ENCODE measurements at places on chromosomes 1 and 21.

- DNase-seq = no peak
Observed at GRCh38 chr1:182210417-182210816, 148.9 kb upstream of the ZNF648 start.

- no peak for DNase-seq
Observed at GRCh38 chr1:152410028-152410427, 4.0 kb downstream of the CRNN start.

DNA sequence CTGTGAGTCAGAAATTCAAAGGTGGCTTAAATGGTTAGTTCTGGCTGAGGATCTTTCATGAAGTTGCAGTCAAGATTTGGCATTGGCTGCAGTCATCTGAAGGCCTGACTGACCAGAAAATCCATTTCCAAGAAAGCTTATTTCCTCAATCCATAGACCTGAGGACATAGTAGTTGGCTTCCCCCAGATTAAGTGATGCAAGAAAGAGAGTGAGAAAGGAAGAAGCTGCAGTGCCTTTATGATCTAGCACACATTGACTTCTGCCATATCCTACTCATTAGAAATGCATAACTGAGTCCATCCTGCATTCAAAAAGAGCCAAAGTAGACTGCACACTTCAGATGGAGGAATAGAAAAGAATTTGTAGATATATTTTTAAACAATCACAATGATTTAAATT is 222.6 kb downstream of the COL24A1 start:
- no peak for DNase-seq

DNA sequence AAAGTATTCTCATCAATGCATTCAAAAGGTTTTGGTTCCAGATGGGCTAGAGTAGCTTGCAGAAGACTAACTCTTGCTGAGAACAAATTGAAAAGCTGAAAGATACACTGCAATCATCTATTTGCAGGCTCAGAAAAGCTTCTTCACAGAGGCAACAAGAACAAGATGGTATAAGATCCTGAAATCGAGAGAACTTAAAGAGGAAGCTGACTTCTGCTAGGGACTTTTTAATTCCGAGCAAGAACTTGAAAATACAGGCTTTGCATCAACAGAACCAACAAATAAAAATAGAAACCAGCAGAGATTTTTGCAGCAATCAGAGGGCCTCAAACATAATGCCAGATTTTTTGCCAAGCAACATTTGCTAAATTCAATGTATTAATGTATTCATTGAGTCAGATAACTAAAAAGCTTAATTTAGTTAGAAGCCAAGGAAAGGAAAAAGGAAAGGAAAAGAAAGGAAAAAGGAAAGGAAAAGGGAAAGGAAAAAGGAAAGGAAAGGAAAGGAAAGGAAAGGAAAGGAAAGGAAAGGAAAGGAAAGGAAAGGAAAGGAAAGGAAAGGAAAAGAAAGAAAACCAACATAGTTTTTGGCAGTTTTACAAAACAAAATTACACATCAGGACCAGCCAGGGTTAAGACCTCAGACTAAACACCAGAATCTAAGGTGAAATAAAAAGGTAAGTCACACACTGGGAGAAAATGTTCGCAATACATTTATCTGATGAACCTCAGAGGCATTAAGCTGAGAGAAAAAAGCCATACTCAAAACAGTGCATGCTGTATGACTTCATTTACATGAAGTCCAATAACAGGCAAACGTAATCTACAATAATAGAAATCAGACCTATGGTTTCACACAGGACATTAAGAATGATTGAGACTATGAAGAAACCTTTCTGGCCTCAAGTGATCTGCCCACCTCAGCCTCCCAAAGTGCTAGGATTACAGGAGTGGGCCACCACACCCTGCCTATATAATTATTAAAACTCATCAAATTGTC is 42.6 kb downstream of the FAF1 start:
- no peak for DNase-seq

DNA sequence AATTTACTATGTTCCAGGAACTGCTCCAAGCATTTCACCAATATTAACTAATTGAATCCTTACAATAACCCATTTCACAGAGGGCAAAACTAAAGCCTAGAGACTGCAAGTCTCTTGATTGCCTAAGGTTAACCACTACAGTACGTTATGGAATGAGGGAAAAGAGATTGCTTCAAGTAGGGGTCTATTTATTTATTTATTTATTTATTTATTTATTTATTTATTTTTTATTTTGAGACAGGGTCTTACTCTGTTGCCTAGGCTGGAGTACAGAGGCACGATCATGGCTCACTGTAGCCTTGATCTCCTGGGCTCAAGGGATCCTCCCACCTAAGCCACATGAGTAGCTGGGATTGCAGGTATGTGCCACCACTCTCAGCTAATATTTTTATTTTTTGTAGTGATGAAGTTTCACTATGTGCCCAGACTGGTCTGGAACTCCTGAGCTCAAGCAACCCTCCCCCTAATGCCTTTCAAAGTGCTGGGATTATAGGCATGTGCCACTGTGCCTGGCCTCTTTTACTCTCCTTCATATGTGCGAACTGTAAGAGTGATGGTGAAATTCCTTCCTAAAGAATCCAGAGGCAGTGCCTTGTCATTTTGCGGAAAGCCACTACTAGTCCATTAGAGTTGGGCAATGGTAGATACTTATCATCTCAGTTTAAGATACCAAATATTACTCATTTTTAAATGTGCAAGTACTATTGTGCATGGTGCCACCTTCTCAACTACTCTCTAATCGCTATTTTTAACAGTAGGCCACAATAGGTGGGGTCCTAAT is 65.7 kb upstream of the CYP2J2 start:
- DNase-seq = no peak

- DNase-seq = no peak
Observed at GRCh38 chr1:50605186-50605875, 182.1 kb upstream of the DMRTA2 start.

- no peak for DNase-seq
Observed at GRCh38 chr1:206886831-206887230, 10.4 kb upstream of the IL24 start.

- no peak for DNase-seq
Observed at GRCh38 chr1:223183268-223183862, 40.3 kb upstream of the TLR5 start.

- no peak for DNase-seq
Observed at GRCh38 chr1:183278739-183279591, 92.9 kb downstream of the LAMC2 start.

DNA sequence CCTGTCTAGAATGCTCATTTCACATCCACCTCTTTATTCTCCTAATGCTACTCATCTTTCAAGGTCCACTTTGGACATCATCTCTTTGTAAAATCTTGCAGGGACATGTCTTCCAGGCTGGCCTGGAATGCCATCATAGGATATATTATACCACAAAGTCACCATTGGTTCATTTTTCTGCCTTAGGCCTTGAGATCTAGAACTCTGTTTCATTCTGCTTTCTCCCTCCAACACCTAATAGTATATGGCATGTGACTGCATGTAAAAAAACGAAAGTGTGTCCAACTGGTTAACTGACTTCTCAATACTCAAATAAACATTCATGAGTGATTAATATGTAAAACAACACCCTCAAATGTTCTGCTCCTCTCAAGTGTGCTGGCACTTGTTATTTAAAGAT is 84.1 kb downstream of the RGS2 start:
- DNase-seq = no peak

- DNase-seq = no peak
Observed at GRCh38 chr21:45588086-45588825, 46.0 kb upstream of the SLC19A1 start.

- DNase-seq = no peak
Observed at GRCh38 chr1:77438236-77438913, 156.6 kb downstream of the AK5 start.

DNA sequence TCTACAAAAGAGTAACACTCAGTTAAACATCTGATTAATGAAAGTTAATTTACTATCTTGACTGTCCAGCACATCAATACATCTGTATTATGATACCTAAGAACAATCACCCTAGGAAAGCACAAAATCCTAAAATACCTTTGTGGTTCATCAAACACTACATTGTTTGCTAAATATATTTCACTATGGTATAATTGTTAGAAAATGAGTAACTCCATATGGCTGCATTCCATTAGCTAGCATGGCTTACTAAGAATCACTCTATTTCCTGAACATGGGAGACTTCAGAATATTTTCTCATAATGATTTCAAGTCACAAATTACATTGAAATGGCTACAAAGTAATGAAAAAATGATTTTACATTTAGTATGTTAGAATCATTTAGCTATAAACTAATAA is 12.5 kb downstream of the TRMT1L start:
- DNase-seq = no peak

GRCh38 chr1:247266053-247266452 is 10.2 kb downstream of the VN1R5 start:
- no peak for DNase-seq

DNA sequence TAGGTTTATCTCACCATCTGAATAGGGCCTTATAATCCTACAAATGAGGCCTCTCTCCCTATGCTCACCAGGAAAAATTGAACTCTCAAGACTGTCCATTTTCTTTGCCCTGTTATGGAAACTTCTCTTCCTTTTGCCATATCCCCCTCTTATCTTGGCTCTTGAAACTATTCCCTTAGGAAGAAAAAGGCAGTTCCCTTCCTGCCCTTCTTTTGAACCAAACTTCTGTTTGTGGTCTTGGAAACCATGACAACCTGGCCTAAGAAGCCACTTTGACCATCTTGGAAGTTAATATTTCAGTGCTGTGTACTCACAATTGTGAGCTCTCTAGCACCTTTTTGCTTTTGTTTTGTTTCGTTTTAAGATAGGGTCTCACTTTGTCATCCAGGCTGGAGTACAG is 40.0 kb downstream of the ATP2B4 start:
- DNase-seq = no peak

GRCh38 chr1:44029260-44029910 is 1.9 kb downstream of the SLC6A9 start:
- DNase-seq = no peak

DNA sequence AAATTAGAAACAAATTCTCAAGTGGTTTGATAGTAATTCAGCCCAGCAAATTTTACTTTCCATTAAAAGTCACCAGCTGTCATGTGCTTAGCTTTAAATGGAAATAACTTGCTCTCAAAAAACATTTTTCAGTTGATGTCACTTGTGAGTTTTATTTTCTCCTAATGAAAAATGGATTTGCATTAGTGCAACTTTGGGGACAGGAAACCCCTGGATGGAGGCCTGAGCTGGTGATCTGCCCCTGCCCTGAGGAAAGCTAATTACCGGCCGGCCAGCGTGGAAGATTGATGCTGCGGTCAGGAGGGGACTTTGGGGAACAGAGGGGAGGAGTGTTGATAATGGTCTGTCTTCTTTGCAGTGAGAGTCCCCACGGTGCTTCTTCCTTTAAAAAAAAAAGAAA is 66.8 kb upstream of the ANGPTL1 start:
- DNase-seq = no peak

DNA sequence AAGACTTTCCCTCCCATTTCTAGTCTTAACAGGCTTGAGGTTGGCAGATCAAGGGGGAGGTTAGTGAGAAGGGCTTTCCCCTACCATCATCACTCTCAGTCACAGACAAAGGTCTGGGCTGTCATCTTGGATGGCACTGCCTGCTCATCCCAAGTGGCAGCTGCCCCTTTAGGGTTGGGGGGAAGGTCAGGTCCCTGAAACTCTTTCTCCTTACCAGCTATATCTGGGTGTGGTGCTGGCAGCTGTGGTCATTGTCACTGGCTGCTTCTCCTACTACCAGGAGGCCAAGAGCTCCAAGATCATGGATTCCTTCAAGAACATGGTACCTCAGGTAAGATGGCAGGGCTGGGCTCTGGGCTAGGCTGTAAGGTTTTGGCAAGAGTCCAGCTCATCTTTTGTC is 8.2 kb downstream of the ATP1A2 start:
- no peak for DNase-seq

- no peak for DNase-seq
Observed at GRCh38 chr1:33622757-33623156, 150.3 kb downstream of the ZSCAN20 start.

GRCh38 chr1:18819203-18819602 is 40.3 kb downstream of the TAS1R2 start:
- DNase-seq = no peak

DNA sequence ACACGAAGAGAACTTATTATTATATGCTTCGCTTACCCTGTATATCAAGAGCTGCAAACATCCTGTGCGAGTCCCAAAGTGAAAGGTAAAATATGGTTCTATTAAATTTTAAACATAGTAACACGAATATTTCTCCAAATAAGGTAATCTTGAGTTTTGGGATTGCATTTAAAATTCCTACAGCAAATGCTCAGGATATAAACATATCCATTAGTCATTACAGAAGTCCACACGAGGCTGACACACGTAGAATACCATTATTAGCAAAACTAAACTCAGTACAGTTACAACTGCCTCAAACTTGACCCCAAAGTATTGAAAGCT is 282 bp upstream of the LYPLAL1 start:
- no peak for DNase-seq

DNA sequence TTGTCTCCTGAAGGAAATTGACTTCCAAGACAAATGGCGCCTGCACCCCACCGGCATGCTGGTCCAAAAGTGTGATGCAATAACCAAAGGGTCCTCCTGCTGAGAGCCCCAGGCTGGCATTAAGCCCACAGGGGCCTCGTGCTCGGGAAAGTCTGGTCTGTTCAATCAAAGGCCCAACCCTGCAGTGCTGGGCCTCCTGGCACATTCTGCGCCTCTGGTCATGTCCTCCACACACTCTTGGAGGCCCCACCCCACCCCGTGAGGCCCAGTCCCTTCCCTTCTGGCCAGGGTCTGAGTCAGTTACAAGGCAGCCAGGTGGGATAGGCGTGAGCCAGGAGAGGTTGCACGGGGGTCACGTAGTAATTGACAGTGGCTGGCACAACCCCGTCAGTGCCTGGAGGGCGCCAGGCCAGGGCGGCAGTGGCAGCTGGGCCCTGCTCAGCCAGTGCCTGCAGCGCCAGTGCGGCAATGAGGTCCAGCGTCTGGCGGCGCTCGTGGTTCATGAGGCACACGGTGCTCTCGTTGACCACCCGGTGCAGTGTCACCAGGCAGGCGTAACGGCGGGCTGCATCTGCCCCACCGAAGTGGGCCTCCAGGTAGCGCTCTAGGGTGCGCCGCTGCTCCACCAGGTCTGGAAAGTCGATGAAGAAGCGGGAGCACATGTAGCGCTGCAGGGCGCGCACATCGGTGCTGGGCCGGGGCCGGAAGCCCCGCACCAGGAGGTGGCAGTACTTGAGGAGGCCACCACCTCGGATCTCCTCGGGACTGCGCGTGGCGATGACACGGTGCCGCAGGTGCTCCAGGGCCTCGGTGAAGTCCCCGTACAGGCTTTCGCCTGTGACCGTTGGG is 6.8 kb downstream of the TENT5B start:
- DNase-seq = no peak

DNA sequence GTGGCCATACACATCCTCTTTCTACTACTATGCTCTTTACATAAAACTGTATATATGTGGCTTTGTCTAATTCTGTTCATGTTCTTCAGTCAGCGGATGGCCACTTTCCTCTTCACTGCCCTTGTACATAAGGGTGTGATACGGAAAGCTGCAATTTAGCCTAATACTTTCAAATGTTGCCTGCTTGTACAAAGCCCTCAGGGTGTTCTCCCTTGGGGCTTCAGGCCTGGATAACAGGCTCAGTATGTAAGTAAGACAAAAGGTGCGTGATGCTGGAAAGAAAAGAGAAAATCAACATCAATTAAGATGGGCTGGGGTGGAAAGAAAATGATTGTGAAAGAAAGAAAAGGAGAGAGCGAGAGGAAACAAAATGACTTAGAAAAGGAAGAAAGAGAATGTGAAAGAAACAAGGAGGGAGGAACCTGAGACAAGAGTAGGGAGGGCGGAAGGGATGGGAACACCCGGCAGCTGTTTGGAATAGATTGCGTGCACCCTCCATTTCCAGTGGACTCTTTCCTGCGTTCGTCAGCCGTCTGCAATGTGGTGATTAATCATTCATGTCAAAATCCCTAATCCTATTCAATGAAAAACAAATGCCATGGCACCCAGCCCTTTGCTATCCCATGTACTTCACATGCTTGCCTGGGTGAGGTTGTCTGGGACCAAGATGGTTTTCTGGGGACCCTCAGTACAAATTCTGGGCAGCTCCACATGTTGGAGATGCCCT is 553.6 kb downstream of the NUF2 start:
- no peak for DNase-seq

Data from GM12891 (cell line).